Stimulated activated CD4-positive, alpha-beta T cell treated with anti-CD3 and anti-CD28 coated beads, Interleukin-1b, Interleukin-23, amount 100 ng/mL, for 4 hours (primary cell): ENCODE measurements at places on chromosomes 16 and 17.
A peak's percentile ranks its signal among the peaks of the same experiment; 100 is the strongest.

DNA sequence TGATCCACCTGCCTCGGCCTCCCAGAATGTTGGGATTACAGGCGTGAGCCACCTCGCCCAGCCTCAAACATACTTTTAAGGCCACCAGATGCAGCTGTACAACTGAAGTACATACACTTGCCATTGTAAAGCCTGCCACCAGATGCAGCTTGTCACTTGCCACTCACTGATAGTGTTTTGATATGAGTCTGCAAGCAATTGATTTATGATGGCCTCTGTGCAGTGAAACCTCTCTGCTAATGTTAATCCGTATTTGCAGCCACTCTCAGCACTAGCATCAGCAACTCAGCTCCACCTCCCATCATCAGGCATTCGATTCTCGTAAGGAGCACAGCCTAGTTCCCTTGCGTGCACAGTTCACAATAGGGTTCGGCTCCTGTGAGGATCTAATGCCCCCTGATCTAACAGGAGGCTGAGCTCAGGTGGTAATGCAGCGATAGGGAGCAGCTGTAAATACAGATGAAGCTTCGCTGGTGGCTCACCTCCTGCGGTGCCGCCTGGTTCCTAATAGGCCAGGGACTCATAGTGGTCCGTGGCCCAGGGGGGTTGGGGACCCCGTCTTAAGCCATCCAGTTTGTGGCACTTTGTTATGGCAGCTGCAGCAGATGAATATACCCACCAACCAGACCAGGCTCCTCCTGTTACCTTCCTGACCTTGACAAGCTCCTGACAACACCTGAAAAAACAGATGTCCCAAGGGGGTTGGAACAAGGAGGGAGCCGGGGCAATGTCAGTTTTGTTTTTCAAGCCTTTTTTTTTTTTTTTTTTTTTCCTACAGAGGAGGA is 1.3 kb upstream of the HERPUD1 start:
- no peak for DNase-seq

GRCh38 chr17:66855204-66855603 is 20.3 kb downstream of the CACNG5 start:
- DNase-seq: peak; percentile 4

GRCh38 chr17:77829843-77830799 is 128.4 kb upstream of the TNRC6C start:
- DNase-seq: no peak

DNA sequence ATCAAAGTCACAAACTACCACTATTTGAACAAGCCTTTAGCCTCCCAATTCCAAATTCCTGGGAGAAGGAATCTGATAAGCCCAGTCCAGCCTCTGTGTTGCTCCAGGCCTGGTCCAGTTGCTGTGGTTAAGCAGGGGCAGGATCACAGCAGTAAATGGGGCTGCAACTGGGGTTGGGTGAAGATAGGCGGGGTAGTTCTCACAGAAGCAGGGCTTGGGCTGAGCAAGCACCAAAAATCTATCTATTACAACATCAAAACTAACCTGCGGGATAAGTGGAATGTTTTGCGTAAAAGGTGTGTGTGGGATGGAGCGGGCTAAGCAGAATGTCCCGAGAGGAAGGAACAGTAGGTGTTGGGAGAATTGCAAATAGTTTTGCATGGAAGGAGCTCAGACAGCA is 23.0 kb upstream of the RNF135 start:
- DNase-seq: no peak

GRCh38 chr16:1902547-1903219 is 15.5 kb downstream of the HS3ST6 start:
- no peak for DNase-seq

DNA sequence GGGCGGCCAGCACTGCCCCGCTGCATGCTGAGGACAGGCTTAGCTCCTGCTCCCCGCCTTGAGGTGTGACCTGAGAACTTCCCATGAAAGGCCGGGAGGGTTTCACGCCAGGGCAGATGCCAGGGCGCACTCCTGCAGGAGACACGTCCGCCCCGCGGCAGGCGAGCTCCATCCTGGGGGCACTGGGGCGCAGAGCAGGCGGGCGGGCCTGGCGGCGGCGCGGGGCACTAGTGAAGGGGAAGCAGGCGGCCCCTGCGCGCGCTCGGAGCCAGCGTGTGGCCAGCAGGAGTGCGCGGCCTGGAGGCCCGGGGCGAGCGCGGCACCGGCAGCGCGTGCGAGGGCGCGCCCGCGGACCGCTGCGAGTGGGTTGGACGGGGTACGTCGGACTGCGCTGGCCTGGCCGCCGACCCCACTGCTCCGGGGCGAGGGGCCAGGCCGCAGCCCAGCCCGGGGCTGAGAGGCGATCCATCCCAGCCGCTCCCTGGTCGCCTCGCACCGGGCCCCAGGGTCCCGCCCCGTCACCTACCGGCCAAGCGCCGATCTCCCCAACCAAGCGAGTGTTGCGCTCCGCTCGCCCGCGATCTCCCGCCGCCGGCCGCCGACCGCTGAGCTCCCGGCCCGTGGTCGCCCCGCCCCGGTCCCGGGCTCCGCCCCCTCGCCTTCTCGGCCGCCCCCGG is at the start of gene MAP3K14:
Gene MAP3K14, minus strand, starts transcription at position 587 of the 677 bp plus-strand sequence. CDS start 26,275 bp downstream, outside the sequence.
- DNase-seq: peak; percentile 47

GRCh38 chr16:78703936-78704335 is 604.5 kb downstream of the WWOX start:
- DNase-seq: no peak

GRCh38 chr17:41773190-41773588 is 13.3 kb downstream of the JUP start:
- no peak for DNase-seq

DNA sequence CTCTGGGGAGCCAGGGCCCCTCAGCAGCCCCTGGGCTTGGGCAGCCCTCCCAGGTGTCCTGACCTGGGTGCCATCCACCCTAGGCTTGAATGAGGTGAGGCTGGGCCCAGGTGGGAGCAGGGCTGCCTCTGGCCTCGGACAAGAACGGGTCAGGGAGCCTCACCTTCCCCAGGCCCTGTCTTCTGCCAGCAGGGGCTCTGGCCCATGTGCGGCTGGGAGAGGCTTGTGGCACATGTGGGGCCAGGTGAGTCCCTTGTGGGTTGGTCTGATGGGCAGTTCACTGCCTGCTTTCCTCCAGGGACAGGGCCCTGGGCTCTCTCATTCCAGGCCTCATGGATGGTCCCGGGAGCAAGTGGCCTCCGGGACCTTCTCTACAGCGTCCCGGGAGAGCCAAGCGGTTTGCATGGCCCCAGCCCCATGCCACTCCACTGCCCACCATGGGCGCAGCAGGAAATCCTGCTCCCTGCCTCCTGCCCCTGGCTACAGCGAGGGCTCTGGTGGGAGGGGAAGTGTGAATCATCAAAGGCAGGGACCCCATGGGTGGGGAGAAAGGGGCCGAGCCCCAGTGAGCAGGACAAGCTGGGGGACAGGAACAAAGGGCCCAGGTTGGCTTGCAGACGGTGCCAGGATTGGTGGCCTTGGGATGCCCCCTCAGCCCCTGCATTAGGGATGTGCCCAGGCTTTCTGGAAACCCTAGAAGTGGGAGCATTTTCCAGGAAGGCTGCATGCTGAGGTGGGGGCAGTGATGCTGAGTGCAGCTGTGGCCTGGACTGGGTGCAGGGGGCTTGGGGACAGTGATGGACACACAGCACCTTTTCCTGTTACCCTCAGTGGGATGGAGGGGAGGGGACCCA is 12.2 kb downstream of the VASN start:
- DNase-seq: no peak

GRCh38 chr17:69704935-69705334 is 290.4 kb downstream of the MAP2K6 start:
- DNase-seq: no peak

DNA sequence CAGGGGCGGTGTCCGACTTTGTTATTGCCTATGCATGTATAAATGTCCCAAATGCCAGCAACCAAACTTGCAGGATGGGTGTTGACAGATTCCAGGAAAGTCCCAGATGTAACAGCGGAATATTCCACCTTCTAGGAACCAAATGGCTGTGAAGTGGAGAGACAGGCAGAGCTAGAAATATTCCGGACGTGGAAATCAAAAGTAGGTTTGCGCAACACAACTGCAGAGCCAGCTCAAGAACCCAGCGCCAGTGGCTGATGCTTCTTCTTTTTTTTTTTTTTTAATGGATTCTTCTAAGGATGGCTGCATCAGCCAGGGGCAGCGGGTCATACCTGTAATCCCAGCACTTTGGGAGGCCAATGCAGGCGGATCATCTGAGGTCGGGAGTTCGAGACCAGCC is 601.7 kb downstream of the MAF start:
- DNase-seq: no peak

- DNase-seq: no peak
Observed at GRCh38 chr16:55811811-55812210, 21.1 kb downstream of the CES1 start.

DNA sequence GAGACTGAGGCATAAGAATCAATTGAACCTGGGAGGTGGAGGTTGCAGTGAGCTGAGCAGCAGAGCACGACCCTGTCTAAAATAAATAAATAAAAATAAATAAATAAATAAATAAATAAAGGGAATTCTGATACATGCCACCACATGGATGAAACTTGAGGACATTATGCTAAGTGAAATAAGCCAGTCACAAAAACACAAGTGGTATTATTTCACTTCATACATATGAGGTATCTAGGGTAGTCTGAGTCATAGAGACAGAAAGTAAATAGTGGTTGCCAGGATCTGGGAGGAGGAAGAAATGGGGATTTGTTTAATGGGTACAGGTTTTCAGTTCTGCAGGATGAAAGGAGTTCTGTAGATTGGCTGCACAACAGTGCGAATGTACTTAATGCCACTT is 16.3 kb downstream of the PIPOX start:
- DNase-seq: no peak

DNA sequence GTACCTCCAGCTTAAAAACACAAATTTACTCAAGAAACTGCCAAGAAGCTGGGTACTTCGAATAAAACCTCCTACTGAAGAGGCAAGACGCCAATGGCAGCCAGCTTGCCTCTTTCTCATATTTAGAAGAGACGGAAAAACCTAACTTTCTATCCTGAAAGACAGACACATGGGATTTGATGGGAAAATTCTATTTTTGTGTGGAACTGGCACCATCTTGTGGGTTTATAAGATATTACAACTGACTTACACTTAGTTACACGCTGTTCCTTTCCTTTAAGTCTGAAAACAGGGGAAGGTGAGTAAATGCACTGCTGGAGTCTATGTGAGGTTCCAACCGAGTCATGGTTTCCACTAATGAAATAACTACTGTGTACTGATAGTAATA is 10.3 kb downstream of the ZNF18 start:
- no peak for DNase-seq

GRCh38 chr17:29930409-29931010 is 482 bp upstream of the SSH2 start:
- no peak for DNase-seq

DNA sequence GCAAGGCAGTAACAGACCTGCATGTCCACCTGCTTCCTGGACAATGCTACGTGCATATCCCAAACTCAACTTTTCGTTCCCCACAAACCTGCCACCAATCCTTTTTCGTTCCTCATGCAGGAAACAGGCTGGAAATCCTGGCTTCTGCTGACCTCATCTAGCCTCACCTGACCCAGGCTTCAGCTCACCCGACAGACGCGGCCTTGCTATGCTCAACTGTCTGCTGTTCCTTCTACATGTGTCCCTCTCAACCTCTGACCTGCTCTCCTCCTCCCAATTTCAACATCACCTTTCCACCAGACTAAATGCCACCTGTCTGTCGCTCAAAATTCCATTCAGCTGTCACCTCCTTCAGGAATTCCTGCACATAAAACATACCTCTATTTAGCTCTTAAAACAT is 44.5 kb downstream of the XPO6 start:
- no peak for DNase-seq

DNA sequence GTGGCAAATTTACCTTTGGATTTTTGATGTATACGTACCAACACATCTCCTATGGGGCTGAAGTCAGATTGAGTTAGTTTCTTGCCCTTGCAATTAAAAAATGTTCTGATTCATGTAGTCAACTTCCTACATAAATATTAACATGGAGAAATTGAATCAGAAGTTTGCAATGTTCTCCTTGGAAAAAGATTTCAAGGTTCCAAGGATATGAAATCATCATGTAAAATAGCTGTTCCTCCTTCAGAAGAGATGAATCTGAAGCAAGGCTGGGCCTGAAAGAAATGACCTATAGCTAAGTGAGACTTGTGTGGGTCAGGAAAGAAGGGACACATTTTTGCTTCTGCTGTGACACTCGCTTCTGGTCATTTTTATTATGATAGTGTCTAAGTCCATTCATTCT is 131.7 kb downstream of the RGS9 start:
- no peak for DNase-seq

GRCh38 chr16:80122115-80122514 is 418.7 kb upstream of the DYNLRB2 start:
- no peak for DNase-seq

- peak; percentile 34 for DNase-seq
Observed at GRCh38 chr16:71412270-71413160, 29.3 kb downstream of the TLE7 start.

- DNase-seq: no peak
Observed at GRCh38 chr17:10668775-10669174, 11.7 kb upstream of the MYH3 start.
